ENCODE measurements at places on chromosomes 2 and 18.

DNA sequence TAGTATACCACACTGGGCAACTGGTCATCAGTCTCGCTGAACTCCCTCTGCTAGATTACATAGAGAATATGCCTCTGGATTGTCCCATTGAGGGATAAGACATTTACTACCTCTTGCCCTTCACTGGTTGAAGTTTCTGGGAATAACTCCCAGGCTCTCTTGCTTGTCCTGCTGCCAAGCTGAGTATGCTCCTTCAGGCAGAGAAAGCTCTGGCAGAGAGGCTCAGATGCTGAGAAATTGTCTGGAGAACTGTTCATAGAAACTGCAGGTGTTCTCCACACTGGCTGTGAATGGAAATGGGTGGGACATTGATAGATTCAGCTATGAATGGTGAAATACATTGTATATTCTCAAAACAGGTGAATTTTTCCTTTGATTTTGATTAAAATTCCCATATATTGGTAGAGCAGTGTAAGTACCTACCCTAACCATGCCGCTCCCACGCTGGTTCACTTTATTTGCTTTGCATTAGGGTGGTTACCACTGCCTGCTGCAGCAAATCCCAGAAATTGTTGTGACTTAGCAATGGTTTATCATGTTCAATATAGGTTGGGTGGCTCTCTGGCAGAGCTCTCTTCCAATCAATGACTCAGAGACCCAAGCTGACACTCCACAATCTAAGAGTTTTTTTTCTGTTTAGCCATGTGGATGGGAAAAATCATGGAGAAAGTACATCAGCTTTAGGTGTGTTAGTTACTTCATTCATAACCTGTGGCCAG lies 36.7 kb downstream of the FAM117B start:
- DNase-seq, result no peak

DNA sequence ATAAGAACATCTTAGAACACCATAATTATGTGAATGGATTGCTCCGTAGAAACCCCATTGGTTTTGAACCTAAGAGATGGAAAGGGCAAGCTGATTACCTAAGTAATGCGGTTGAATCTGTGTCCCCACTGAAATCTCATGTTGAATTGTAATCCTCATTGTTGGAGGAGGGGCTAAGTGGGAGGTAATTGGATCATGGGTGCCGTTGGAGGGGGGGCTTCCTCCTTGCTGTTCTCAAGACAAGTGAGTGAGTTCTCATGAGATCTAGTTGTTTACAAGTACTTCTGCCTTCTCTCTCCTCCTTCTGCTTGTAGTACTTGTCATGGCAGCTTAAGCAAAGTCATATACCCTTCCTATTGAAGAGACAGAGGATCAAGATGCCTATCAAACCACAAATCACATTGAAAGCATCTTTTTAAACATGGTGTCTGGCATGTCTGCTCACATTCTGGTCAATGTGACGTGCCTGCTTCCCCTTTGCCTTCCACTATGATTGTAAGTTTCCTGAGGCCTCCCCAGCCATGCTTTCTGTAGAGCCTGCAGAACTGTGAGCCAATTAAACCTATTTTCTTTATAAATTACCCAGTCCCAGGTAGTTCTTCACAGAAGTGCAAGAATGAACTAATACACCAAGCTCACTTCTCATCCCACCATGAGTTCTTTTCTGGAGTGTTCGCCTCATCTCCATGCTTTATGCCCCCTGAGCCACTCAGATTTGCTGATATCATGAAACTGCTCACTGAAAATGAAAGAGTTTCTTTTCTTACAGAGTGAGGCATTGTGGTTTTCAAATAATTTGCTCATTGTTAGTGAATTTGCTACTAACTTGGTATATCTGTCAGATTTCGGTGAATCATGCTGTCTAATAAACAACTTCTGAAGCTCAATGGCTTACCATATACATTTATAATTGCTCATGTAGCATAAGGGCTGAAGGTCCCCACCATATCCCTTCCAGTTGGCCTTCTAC lies 23.6 kb downstream of the KCNE4 start:
- no peak for DNase-seq

DNA sequence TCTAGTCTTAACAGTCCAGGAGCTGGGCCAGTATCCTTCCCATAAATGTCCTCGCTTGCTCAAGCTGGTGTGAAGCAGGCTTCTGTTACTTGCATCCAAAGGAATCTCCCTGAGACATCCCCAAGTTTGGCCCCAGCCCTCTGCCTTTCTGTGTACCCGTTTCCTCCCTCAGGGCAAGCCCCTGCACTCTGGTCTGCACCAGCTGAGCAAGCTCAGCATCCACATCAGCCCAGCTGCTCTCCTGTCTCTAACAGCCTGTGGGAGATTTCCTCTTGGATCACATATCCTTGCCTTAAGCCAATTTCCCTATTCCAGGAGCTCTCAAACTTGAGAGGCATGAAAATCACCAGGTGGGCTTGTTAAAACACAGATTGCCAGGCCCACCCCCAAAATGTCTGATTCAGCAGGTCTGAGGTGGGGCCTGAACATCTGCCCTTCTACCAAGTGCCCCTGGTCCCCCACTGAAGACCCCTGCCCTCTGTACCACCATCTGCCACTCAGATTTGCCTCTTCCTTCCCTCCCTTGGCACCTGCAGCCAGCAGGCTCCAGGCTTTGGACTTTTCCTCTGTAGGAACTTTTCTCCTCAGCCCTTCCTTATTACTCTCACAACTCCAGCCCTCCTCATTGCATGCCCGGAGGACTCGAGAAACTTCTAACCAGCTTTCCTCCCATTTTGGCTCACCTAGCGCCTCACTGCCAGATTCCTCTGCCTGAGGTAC lies 32.1 kb downstream of the REEP1 start:
- DNase-seq, result no peak

- DNase-seq, result no peak
Observed at GRCh38 chr2:207254591-207255464, 89.1 kb upstream of the KLF7 start.

GRCh38 chr18:35028536-35028935 lies 12.7 kb upstream of the MAPRE2 start:
- DNase-seq, result no peak

DNA sequence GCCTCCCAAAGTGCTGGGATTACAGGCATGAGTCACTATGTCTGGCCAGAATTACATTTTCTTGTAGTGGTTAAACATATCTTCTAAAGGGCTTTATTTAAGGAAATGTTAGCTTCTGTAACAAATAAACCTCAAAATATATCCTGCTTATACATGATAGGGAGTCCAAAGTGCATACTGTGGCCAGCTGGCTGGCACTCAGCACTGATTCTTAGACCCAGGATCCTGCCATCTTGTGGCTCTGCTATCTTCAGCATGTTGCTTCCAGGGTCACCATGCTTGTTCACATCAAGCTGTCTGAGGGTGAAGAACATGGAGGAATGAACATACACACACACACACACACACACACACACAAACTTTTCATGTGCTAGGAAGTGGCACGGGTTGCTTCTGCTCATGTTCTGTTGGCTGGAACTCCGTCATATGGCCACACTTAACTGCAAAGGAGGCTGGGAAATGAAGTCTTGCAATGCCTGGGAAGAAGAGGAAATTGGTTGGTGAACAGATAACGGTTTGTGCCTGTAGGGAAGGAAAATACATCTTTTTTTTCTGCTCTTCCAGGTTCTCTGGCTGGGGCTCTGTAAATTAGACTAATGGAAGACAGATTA lies 40.0 kb downstream of the NPPC start:
- no peak for DNase-seq

- no peak for DNase-seq
Observed at GRCh38 chr18:74800098-74800497, 202.4 kb downstream of the ZNF407 start.

- DNase-seq, result no peak
Observed at GRCh38 chr2:152114366-152114765, 15.5 kb upstream of the CACNB4 start.

DNA sequence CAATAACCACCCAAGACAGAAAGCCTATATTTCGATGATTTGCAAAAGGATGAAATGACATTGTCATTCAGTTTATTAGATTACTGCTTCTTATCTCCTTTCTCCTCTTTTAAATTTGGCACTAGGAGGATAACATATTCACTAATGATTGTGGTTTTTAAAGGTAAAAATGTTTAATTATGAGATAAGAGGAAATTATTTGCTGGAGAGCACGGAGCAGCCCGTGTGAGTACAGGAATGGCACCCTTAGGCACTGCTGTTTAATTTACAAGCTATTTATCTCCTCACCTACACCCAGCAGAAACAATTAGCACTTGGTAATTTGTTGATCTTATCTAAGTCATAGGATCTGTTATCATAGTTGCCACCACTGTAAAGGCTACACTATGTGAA lies 87.4 kb upstream of the SP3 start:
- no peak for DNase-seq

- no peak for DNase-seq
Observed at GRCh38 chr2:137220438-137220993, 455.2 kb downstream of the THSD7B start.

DNA sequence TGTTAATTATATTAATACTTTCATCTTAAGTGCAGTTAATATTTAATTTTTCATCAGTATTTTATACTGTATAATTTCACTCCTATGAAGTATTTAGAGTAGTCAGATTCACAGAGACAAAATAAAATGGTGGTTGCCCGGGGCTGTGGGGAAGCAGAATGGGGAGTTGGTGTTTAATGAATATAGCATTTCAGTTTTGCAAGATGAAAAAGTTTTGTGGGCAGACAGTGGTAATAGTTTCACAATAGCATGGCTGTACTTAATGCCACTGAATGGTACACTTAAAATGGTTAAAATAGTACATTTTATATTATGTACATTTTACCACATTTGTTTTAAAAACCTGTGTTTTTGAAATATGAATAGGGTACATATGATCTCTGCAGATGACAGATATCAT lies 31.2 kb downstream of the CFAP221 start:
- DNase-seq, result no peak
